Left renal pelvis (tissue), 4 donors: ENCODE measurements at places on chromosomes 6 and 20.

DNA sequence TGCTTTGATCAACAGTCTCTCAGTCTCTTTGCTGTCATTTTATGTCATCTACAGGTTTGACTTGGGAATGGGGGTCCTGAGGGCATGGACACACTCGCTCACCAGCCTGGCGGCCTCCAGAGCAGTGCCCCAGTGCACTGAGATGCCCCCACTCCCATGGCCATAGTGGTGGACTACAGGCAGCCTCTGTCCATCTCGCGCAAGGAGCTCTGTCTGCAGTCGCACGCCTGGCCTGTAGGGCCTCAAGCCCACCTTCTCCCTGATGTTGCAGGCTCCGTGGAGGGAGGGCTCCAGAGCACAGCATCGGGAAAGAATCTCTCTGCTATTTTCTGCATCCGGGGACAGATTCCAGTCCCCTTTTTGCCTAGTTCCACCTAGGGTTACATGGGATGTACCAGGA lies 22.6 kb downstream of the DDO start:
- no peak for DNase-seq

GRCh38 chr6:3899061-3899460 lies 49.9 kb downstream of the FAM50B start:
- DNase-seq = no peak

- no peak for DNase-seq
Observed at GRCh38 chr20:33915726-33916331, 77.9 kb upstream of the RALY start.

- no peak for DNase-seq
Observed at GRCh38 chr6:148535976-148536375, 193.3 kb downstream of the SASH1 start.

DNA sequence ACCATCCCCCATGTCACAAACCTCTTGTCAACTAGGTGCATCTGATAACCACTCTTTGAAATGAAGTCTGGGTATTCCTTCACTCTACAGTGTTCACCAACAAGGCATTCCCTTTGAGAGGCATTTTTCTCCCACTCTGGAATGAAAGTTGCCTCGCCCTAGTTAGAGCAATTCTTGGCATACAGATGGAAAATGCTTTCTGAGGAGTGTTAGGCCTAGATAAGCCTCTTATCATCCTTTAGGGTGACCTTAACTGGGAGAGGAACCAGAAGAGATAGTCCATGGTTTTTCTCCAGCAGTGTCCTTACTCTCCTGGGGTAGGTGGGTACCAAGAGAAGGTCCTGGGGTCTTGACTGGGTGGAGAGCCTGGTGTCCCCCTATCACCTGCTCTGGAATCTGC lies 14.8 kb downstream of the CLIC5 start:
- DNase-seq = no peak

DNA sequence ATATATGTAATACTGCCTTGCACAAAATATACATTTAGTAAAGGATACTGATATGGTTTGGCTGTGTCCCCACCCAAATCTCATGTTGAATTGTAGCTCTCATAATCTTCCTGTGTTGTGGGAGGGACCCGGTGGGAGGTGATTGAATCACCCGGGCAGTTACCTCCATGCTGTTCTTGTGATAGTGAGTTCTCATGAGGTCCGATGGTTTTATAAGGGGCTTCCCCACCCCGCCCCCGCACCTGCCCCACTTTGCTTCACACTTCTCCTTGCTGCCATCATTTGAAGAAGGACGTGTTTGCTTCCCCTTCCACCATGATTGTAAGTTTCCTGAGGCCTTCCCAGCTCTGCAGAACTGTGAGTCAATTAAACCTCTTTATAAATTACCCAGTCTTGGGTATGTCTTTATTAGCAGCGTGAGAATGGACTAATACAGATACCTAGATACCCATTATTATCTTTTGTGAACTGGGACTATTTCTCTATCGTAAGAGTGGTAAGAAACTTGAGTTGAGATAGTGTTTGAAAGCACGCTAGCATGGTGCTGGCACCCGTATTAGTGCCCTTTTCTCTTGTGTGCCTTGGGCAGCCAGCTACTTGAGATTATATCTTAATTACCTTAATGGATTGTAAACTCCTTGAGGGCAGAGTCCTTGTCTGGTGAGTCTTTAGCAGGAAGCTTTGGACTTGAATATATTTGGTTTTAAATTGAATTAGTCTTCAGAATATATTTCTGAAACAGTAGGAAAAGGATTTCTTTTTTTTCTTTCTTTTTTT lies 25.6 kb downstream of the TOP1 start:
- DNase-seq = no peak

DNA sequence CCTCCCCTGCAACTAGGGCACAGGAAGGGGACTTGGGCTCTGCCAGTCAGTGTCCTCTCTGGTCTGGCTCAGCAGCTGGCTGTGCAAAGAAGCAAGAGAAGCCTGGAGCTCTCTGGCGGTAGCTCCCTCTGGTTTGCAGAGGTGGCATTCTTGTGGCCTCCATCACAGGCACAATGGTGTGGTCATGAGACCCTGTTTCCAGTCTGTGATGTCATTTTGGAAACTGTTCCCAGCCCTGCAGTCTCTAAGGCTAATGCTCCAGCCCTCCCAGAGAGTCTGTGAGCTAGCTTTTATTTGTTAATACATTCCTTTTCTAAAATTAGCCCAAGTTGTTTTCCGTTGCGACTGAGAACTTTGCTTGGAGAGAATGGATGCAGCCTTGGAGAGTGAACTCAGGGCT lies 69.5 kb upstream of the FOXQ1 start:
- no peak for DNase-seq

GRCh38 chr20:52747845-52748284 lies 224.3 kb upstream of the TSHZ2 start:
- no peak for DNase-seq

GRCh38 chr6:159969204-159969912 lies 476 bp downstream of the IGF2R start:
- DNase-seq = no peak

GRCh38 chr20:23765578-23765977 lies 14.8 kb upstream of the CST1 start:
- no peak for DNase-seq

DNA sequence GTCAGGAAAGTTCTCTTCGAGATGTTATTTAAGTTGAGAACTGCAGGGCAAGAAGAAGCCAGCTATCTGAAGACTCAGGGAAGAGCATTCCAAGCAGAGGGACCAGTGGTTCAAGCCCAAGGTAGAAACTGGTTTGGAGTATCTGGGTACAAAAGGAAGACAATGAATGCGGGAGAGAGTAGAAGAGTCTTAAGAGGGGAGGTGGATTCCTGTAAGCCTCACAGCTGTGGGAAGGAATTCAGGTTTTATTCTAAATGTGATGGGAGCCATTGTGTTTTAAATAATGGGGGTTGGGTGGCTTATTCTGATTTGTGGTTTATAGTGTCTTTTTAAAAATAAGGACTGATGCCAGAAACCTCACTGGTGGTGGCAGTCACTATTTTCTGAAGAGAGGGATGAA lies 37.6 kb upstream of the TENT5A start:
- no peak for DNase-seq

DNA sequence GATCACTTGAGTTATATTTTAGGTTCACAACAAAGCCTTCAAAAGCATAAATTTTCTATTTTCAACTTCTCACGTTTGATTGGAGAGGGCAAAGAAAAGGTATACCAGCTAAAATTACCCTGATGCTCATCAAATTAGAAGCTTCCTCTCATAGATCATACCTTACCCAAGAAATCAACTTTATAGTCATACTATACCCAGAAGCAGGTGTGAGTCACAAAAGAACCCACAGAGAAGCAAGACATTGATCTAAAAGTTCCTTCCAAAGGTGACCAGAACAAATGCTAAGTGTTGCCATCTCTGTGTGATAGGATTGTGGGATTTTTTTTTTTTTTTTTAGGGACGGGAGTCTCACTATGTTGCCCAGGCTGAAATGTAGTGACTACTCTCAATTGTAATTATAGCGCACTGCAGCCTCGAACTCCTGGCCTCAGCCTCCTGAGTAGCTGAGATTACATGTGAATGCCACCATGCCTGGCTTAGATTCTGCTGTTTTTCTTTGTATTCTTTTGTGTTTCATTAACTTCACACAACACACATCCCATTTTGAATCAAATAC lies 3.3 kb downstream of the EIF2S2 start:
- DNase-seq = no peak

GRCh38 chr20:13525225-13525940 lies 113.3 kb downstream of the TASP1 start:
- no peak for DNase-seq

DNA sequence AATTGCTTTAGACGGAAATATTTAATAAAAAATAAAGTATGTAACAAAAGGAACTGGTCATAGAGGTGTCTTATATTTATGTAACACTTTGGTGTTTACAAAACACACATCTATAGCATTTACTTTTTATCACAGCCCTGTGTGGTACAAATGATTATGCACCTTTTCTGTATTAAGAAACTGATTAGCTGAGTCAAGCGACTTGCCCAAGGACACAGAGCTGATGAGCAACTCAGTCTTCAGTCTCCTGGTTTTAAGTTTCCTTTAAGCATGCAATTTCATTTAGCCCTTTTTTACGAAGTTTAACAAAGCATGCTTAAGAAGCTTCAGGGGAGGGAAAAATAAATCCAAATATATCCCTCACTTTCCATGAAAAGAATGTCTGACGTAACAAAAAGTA lies 2.5 kb downstream of the DCDC2 start:
- no peak for DNase-seq

DNA sequence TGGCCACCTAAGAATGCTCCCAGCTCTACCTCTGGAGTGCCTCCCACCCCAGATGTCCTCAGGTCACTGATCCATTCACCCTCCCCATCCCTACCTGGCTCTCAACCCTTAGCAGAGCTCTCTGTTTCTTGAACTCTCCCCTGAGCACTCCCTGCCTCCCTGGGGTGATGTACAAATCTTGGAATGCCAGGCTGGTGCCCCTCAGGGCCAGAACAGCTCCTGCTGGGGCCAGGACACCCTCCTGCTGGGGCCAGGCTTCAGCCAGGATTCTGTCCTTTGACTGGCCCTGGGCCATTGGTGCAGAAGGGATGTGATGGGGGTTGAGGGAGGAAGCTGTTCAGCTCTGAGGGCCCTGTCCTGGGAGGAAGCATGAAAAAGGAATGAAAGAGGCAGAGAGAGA lies 30.0 kb downstream of the MYT1 start:
- DNase-seq = no peak

DNA sequence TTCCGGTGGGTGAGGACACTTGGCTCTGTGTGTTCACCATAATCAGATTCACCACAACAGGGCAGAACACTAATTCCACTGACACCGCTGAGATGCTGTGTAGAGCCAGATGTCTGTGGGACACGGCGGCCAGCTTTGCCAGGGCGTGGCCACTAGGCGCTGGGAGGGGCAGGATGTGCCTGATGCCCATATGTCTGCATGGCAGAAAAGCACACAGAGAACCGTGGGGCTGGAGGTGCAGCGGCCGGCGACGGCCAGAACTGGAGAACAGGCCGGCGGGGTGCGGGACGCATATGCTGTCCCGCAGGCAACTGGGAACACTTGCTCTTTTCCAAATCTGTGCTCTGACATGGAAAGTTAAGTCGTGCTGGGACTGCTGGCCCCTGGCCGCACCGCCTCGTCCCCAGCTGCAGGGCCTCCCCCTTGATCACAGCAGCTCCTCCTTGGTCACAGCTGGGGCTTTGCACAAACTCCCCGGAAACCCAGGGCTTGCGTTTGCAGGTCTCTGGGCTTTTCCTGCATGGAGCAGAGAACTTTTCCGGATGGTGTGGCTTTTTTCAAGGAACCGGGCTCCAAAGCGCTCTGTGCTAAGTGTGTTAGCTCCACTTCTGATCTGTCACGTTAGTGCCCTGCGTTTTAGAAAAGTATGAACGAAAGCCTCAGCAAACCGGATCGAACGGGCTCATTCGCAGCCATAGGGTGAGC lies 31.1 kb downstream of the NTSR1 start:
- no peak for DNase-seq

GRCh38 chr6:125886021-125886420 lies 70.5 kb upstream of the HINT3 start:
- no peak for DNase-seq

- DNase-seq = no peak
Observed at GRCh38 chr6:79614326-79615305, 16.5 kb upstream of the SH3BGRL2 start.

DNA sequence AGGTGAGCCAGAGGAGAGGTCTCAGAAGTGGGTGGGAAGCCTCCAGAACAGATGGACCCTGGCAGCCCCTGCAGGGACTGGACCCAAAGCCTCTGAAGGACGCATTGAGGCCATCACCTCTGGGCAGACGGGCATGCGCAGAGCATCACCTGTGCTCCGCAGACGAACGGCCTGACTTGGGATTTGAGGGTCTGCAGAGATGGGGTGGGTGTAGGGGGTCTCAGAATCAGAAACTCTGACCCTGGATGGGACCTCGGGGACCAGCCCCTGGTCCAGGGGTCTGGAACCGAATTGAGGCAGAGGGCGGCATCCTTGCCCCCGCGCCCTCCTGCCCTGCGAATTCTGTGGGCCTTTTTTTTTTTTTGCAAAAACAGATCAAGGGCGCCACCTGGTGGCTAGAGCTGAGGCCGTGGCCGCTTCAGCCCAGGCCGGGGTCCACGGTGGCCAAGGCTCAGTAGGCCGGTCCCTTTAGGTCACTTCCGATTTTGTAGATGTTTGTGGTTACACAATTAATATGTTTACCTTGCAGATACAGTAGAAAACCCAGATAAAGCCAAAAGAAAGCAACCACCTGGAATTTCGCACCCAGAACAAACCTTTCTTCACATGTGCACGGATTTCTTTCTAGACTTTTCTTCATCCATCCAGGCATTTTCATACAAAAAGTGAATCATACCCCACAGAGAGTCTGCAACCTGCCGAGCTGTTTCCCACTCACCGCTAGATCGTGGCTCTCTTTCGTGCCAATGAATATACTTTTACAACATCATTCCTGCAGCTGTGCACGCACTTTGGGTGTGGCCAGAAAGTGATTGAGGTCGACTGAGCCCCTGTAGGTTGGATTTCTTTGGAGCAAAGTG lies 25.9 kb downstream of the ZBP1 start:
- no peak for DNase-seq

DNA sequence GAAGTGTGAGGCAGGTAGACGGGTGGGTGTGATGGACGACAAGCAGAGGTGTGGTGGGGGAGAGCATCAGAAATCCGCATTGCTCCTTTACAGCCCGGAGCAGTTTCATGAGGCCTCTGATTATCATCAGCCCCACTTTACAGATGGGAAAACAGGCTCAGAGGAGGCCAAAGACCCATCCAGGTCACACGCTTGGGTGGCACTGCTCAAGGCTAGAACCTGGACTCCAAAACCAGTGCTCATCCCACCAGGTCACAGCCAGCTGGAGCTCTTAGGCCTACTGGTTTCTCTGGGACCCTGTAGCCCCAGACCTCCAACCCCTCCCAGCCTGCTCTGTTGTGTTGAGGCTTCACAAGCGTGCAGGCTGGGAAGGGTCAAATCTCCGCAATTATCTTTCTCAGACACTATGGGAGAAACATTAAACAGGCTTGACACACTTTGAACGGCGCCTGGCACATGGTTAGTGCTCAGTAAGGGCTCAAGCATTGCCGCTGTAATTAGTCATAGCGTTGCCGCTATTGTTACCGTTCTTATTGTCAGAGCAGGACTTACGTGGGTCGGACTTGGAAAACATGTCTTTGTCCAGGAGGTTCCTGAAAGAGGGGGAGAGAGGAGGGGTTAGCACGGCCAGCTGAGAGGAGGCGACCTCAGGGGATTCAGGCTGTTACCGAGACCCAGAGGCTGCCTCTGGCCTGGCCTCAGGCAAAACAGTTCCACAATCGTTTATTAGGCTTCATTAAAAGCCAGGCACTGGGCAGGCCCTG lies 16.6 kb downstream of the CPNE5 start:
- DNase-seq = no peak

- peak; percentile 21 for DNase-seq
Observed at GRCh38 chr20:15544742-15545141, 1028.5 kb downstream of the KIF16B start.

GRCh38 chr6:27814665-27815424 lies 97.4 kb downstream of the OR2B2 start:
- no peak for DNase-seq
